Testis (tissue), 5 donors: ENCODE measurements at places on chromosomes 6 and 20. TPM values are rescaled to one million over a fixed set of nuclear protein-coding genes. Genes with fewer than 3 reads are reported as not detected.

Gene RANBP9
- polyA plus RNA-seq, result 265 TPM

DNA sequence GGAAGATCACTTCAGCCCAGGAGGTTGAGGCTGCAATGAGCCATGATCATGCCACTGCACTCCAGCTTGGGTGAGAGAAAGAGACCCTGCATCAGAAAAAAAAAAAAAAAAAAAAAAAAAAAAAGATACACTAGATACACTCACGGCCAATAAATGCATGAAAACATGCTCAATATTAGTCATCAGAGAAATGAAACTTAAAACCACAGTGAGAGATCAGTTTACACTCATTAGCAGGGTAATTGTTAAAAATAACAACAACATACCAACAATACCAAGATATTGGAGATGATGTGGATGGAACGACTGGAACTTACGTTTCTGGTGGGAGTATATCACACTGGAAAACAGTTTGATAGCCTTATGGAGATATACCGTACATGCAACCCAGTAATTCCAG, 29.9 kb downstream of the HS3ST5 start:
- no peak for DNase-seq

- no peak for DNase-seq
Measured at GRCh38 chr6:111676383-111676782, 70.7 kb upstream of the TRAF3IP2 start.

DNA sequence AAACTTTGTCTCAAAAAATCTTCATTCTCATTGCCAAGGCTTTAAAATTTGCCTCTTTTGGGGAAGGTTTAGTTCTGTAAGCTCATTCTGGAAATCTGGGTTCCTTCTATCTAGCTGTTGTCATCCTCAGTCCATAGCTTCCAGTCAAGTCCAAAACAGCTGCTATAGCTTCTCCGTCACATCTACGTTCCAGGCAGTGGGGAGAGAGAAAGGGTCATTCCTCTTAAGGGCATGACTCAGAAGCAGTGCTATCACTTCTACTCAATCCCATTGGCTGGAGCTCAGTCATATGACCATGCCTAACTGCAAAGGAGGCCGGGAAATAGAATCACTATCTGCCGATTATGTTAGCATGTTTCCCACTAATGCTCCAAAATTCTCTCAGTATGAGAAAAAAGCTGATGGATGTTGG, 141.4 kb upstream of the PTPN1 start:
- no peak for DNase-seq

DNA sequence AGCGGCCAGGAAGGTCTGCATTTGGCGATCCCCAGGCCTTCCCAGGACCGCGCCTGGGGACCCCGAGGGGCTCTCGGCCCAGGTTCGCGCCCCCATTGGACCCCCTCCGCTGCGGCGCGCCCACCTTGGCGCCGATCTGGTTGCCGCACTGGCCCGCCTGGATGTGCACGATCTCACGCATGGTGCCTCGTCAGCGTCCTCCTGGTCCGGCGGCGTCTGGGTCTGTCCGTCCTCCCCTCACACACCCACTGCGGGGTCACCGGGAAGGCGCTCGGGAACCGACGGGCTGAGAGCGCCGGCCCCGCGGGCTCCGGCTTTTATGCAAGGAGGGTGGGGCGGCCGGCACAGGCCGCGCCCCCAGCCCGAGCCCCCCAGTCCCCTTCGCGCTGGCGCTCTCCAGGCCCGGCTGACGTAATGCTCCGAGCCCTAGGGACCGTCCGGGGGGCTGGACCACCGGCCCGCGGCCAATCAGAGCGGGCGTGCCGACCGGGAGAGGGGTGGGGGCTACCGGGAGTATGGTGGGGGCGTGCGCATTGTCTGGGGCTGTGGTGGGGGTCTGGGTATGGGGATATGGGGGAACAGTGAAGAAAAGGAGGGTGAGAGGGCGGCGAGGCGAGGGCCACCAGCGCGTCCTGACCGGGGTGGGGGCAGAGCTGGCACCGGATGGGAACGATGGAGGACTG, at the start of gene TUBB2B:
TSS of gene TUBB2B (minus strand) at position 291 of the 683 bp plus-strand sequence. CDS start at position 181, 110 bp downstream.
- DNase-seq, result no peak

GRCh38 chr6:33007831-33008400, 1.5 kb downstream of the HLA-DOA start:
- no peak for DNase-seq
